Stimulated activated CD4-positive, alpha-beta T cell treated with anti-CD3 and anti-CD28 coated beads, Interleukin-1b, Interleukin-23, amount 100 ng/mL, for 48 hours (primary cell): ENCODE measurements at places on chromosomes 5 and 9.

DNA sequence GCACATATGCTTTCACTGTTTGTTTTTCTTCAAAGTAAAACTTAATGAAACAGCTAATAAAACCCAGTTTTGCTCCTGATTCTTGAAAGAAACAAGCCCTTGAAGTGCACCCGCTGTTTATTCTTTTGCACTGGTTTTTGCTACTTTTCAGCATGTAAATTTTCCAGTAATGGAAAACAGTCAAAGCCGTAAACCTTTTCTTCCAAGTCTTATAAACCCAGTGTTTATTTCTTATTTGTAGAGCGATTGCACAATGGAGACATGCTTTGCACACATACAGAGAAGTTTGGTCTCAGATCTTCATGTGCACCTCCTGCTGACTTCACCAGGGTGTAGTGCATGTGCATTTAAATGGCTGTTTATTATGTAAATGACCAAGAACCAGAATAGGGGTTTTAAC is 51.8 kb downstream of the ATG10 start:
- DNase-seq = no peak

DNA sequence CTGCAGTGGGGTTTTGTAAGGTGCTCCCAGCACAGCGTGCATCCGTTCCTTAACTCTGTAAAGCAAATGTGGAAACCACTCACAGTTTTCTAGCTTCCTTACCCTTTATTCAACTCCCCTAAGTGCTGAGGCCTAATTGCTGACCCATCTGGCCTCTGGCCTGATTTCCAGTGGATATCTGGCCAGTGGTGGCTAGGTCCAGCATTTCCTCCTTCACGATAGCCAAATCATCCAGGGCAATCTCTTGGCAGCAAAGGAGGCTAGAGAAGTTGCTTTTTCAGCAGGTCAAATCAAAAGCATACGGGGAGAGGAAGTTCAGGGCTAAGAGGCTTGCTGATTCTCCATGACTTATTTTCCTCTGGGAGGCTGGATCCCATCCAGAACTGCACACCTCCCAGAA is 286.3 kb upstream of the VLDLR start:
- no peak for DNase-seq

- no peak for DNase-seq
These were observed 207.1 kb downstream of the ICE1 start for GRCh38 chr5:5629607-5629978.

DNA sequence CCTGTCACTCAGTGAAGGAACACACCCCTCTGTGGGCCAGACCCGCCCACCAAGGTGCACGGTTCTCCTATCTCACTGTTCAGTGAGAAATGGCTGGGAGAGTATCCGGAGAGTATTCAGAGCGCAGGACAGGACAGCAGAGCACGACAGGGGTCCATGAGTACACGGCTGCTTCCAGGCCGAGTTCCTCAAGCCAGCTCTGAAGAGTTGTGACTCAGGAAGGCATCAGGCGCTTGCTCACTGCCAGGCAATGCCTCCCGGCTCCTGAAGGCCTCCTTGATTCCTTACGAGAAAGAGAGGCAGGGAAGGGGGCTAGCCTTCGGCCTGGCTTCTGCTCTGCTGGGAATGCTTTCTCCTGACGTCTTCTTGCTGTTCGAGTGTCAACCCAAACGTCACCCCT is 132.1 kb upstream of the PPP1R26 start:
- DNase-seq = no peak

GRCh38 chr5:78377056-78377717 is 16.8 kb downstream of the SCAMP1 start:
- no peak for DNase-seq

GRCh38 chr9:20478786-20479185 is 143.5 kb downstream of the MLLT3 start:
- DNase-seq = no peak

GRCh38 chr9:121945849-121946248 is 147.3 kb downstream of the TTLL11 start:
- DNase-seq = no peak

GRCh38 chr5:116652196-116652729 is 77.6 kb upstream of the SEMA6A start:
- no peak for DNase-seq

- DNase-seq = no peak
These were observed 668.3 kb downstream of the DNAH5 start for GRCh38 chr5:13276156-13276555.

GRCh38 chr5:15168358-15168757 is 296.8 kb upstream of the ANKH start:
- no peak for DNase-seq

GRCh38 chr5:137393196-137393993 is 105.7 kb downstream of the SPOCK1 start:
- DNase-seq = no peak

DNA sequence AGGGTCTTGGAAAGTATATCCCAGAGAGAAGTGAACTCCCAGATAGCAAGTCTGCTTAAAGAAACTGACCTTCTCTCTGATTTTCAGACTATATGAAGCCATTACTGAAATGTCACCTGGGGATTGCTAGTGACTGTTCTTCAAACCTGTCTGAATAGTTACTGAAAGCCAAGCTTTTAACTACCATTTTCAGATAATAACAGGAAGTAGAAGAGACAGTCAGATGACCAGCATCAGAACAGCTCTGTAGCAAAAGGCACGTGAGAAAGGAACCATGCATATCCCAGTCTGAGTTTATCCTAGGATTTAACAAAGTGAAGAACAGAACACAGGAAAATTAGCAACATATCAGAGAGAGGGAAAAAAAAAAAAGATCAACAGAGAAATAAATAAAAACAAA is 74.9 kb upstream of the SELENOP start:
- no peak for DNase-seq

DNA sequence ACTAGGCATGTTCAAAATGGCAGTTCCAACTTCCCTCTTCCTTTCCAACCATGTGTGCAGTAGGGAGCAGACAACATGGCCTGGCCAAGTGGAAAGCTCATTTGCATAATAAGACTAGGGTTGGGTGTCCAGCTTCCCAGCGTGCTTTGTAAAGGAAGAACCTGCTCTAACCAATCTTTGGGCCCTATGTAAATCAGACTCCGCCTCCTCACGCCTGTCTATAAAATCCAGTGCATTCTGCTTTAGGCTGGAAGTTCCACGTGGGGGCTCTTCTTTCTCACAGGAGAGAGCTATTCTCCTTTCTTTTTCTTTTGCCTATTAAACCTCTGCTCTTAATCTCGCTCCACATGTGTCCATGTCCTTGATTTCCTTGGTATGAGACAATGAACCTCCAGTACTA is 83.4 kb downstream of the GCNT1 start:
- no peak for DNase-seq

GRCh38 chr5:135986891-135987401 is 32.2 kb upstream of the LECT2 start:
- no peak for DNase-seq

DNA sequence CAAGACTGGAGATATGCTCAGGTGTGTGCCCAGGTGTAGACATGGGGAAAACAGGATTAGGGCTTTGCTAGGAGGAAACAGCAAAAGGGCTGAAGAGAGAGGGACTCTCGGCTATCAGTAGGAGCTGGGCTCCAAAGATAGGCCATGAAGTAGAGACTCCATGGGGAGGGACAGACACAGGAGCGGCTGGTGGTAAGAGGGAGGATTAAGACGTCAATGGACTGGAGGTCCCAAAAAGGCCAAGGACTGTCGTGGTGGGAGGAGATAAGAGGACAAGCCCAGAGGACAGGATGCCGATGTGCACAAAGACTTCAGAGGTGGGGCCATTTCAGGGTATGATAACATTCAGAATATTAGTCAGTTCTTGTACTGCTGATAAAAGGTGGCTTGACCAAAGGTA is 93.1 kb downstream of the SAXO1 start:
- no peak for DNase-seq

- DNase-seq = peak; percentile 88
These were observed at the start of the genes DHX29 and MTREX for GRCh38 chr5:55307383-55308253. Gene DHX29 (minus strand): TSS chr5:55307694. CDS start chr5:55307573, 121 bp downstream. Gene MTREX (plus strand): TSS chr5:55307989. CDS start chr5:55308014, 25 bp downstream.

DNA sequence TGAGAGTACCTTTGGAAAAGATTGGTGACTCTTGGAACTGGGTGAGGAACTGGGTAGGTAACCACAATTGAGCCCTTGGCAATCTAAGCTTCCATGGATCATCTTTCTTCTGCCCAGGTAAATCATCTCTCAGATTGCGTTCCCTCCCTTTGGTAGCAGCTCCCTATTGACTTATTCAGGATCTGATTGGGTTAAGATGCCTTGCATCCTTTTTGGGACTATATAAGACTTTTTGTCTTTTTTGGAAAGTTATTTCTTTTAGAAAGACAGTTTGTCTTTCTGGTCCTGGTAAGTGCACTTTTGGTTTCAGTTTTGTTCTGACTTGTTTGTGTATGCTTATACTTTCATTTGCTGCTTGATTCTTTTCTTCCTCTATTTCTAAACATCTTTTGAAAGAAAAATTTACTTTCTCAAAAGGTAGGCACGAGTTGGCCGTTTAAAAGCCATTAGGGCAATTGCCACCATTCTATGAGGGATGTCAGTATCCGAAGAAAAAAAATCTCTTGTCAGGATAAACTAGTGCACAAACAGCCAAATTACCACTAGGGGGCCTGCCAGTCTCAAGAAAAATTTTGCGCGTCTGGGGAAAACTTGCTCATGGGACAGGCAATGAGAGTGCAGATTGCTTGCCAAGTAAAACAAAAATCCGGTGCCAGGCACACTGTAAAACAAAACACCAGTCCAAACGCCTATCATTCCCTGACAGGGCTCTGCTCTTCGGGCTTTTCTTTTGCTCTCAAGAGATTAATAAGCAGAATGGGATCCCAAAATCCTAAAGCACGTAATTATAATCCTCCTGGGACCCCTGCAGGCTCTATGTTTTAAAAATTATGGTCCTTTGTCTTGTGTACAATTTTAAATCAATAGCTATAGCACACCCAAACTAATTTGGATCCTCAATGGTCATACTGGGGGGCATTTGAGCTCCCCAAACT is 12.8 kb downstream of the OR1J1 start:
- DNase-seq = peak; percentile 71

DNA sequence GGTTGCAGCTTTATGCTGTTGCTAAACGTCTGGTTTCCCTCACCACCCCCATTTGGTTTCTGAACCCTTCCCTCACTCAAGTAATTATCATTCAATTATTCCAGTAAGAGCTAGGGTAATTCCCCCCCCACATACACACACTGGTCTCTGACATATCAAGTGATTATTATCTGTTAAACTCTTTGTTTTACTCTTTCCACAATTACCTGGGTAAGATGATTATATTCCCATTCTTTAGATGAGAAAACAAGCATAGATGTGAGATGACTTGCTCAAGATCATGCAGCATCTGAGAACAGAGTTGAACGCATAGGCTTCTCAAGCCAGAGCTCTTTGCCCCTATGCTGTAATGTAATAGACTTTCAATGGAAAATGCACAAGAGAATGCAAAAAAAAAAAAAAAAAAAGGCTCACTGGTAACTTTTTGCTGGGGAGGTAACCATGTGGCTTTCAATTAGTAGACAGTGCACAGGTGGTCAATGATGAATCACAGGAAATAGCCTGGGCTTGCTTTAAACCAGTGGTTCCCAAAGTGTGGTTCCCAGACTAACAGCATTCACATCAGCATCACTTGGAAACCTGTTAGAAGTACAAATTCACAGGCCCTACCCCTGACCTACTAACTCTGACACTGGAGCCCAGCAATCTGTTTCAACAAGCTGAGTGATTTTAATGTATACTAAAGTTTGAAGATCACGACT is 87.6 kb downstream of the PIK3R1 start:
- no peak for DNase-seq

DNA sequence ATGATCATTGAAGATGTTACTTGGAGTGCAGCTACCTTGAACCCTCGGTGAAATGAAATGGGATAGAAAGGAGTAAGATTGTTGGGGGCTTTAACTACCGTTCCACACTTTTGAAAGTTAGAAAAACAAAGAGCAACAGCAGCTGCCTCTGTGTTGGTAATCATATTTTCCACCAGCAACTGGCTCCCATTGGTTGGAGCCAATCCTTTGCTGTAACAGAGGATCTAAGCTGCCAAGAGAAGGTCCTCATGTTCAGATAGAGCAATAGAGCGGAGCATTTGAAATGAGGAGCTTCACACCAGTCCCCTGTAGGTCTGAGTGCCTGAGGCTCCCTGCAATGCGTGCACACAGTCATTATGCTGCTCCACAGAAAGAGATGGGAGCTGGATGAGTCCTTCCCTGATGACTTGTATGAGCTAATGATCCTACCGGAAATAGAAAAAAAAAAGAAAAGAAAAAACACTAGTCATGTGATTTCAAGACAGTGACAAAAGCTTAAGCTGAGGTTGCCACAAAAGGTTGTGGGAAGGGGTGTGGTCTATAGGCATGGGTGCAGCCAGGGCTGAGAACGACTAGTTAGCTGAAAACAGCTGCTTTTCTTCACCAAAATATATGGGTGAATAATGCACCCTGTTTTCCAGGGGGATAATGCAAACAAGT is 300.7 kb downstream of the MLLT3 start:
- DNase-seq = peak; percentile 55

DNA sequence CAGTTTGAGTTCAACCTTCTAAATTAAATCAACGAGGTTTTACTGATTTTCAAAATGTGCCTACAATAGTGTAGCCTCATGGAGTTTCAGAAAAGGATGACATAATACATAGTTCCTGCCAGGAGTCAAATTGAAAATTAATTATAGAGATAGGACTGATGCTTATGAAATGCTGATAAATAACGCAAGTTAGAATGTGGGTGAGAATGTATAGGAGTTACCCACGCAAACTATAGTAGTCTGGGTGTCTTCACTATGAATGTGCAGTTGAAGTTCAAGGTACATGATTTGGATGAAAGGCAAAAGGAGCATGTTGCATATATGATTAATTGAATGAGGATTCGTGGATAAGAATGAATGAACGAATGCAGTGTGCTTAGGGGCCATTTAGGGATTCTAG is 95.7 kb downstream of the SV2C start:
- no peak for DNase-seq

DNA sequence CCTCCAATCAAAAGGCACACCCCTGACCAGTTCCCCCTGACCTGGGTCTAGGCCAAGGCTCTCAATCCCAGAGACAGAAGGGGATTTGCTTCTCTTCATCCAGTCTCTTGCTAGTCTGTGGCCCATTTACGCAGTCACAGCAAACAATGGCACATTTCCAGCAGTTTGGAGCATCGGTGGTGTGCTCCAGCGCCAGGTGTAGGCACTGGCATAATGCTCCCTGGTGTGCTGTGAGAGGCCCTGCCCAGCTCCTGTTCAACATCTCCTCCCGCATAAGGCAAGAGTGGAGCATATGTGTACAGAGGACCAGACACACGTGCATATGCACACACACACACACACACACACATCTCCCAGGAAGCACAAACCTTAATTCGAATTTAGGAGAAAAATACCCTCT is 79.5 kb upstream of the ERCC6L2 start:
- no peak for DNase-seq
